Fibroblast of lung (primary cell): ENCODE measurements at places on chromosomes 5 and 9.

DNA sequence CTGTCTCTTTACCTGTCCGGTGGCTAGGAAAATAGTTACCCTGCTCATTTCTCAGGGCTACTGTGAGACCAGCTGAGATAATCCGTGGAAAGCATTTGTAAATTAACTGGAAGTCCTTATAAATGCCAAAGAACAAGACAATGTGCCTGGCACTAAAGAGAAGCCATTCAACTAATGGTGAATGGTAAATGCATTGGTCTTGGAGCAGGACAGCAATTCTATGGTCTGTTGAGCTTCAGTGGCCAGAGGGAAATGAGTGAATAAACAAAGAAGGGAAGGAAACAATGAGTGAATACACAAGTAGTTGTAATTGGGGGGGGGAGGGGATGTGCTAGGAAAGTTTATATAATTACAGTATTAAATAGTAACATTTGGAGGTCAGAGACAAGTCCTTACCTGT is 353.6 kb downstream of the SEMA5A start:
- DNase-seq, result no peak

DNA sequence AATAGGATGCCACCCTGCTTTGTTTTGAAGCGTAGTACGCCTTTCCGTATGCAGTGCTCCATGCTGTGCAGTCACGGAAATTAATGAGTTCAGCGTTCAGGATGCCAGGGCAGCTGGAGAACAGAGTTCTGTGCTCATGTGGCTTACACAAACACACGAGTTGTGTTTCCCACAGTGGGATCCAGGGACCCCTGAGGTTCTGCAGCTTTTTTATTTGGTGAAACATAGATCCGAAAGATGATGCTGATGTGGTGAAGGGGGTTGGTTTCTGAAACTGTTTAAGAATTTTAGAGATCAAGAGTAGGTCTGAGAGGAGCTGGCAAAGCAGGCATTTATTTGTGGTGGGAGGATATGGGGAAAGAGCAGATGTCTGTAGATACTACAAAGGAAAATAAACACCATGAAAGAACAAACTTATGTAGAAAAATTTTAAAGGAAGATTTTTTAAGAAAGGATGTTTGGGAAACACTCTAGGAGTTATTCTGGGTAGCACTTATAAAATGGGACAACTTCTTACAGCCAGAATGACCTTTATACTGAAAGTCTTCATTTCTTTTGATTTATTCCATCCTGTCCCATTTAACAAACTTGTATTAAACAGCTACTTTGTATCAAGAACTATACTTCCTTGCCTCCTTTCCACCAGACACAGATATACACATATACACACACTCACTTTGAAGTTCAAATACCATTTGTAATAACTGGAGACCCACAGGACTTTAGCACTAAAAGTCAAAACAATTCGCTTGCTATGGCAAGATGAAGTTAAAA is 52.7 kb downstream of the ITGA1 start:
- peak; percentile 39 for DNase-seq

DNA sequence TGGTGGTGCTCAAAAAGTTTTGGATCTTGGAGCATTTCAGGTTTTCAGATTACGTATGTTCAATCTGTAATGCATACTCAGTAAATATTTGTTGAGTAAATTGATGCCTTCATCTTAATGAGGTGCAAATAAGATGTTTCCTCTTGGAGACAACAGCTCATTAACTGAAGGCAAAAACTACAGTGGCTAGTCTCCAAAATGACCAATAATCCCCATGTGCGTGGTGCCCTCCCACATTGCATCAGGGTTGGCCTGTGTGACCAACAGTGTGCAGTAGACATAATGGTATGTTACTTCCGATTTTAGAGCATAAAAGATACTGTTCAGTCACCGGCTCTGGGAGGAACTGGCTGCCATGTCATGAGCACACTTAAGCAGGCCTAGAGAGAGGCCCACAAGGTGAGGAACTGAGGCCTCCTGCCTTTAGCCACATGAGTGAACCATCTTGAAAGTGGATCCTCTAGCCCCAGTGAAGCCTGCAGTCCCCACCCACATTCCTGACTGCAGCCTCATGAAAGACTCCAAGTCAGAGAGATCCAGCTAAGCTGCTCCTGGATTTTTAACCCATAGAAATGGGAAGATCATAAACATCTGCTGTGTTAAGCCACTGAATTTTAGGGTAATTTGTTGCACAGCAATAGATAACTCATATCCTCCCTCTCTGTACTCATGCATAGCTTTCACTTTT is 55.7 kb downstream of the LIFR start:
- DNase-seq, result peak; percentile 66

DNA sequence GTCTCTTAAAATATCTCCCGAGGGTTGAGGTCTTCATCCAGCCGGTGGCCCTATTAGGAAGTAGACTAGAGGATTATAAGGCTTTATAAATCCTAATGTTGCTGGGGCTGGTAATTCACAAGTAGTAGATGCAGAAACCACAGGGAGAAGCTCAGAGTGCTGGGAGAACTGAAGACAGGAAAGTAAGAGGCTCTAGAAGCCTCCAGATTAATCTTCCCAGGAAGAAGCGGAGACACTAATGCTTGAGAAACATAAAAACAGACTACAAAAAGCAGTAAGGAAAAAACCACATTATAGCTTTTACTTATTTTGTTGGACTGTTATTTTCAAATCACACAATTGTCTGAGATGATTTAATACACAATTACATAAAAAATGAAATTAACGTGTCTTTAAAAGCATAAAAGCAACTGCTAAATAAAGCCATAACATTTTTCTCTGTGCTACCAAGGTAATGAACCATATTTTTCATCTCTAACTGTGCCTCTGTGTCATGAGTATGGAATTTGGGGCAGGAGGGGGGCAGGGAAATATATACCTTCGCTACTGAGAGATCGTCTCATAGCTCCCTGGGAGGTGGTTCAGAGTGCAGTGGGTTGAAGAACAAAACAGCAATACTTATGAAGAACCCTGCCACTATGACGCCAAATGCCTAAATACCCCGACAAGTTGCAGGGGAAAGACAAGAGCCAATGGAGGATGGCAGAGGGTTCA is 806.2 kb upstream of the WWC1 start:
- DNase-seq, result peak; percentile 52

DNA sequence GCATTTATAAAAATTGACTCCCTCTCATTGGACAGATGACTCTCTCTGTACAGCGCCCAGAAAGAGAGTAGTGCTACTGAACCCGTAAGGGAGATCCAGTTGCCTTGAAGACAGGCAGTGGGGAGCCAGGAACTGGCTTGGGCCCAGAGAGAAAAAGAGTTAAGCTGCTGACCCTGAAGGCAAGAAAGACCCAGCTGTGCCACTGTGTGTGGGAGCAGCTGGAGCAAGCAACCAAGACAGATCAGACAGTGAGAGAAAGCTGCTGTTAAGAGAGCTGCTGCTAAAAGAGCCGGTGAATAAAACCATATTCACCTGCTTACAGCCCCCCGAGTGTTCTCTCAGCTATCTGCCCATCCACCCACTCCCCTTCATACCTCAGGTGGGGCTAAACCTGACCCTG is 149.7 kb upstream of the ADAMTS16 start:
- no peak for DNase-seq

- peak; percentile 43 for DNase-seq
These were observed 2.5 kb upstream of the MSMP start for GRCh38 chr9:35756275-35757225.

GRCh38 chr9:27497883-27498417 is 26.1 kb upstream of the IFNK start:
- DNase-seq, result no peak

- DNase-seq, result peak; percentile 74
These were observed 514.2 kb downstream of the RAB3C start for GRCh38 chr5:59097116-59097515.

GRCh38 chr9:133818444-133818843 is 80.3 kb upstream of the SARDH start:
- DNase-seq, result peak; percentile 39

- peak; percentile 66 for DNase-seq
These were observed 65.2 kb upstream of the SLC25A51 start for GRCh38 chr9:37969130-37969529.

DNA sequence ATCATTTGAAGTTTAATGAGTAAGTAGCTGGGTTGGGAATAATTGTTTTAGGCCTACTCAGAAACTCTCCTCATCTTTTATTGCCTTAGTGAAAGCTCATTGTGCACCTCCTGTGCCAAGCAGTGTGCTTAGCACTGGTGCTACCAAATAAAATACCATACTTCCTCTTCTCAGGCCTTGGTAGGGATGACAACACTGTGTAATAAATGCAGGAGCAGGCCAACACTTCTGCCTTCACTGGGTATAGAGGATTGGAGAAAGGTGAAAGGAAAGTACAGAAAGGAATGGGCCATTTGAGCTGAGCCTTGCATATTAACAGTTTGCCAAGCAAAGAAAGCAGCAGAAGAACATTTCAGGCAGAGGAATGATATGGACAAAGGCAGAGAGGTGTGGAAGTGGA is 285.7 kb downstream of the NR3C1 start:
- no peak for DNase-seq

- no peak for DNase-seq
These were observed 84.8 kb downstream of the PJA2 start for GRCh38 chr5:109324931-109325330.

GRCh38 chr5:124683917-124684555 is 62.4 kb downstream of the ZNF608 start:
- no peak for DNase-seq

DNA sequence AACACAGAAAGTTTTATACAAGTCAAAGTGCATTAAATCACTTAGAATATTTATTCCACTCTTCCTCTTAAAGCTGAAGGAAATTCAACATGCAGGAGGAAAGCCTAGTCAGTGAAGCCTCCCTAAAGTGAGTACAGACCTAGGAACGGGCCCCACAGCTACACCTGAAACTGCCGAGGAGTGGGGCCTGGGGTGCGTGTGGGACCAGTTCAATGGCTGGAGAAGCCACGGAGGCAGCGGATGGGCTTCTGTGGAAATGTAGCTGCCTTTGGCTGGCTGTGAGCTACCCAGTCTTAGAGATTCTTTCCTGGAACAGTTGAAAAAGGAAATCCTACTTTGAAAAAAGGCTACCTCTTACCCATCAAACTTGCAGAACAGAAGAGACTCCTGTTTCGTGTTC is 16.6 kb downstream of the ARPC5L start:
- DNase-seq, result no peak

- DNase-seq, result peak; percentile 6
These were observed 251.8 kb upstream of the CDH9 start for GRCh38 chr5:27290172-27290571.

DNA sequence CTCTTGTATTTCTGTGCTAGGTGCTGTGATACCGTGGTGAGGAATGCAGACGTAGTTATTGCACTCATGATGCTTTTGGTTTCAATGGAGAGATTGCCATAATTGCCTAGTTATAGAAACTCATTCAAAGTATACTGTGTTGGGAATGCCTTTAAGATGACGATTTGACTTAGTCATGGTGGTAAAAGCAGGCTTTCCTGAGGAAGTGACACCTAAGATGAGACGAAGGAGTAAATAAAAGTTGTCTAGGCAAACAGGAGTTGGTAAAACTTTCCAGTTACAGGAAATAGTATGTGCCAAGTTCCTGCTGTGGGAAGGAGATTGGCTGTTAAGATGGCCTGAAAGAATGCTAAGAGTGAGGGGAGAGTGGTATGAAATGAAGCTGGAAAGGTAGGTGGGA is 48.1 kb downstream of the FOCAD start:
- DNase-seq, result peak; percentile 87

DNA sequence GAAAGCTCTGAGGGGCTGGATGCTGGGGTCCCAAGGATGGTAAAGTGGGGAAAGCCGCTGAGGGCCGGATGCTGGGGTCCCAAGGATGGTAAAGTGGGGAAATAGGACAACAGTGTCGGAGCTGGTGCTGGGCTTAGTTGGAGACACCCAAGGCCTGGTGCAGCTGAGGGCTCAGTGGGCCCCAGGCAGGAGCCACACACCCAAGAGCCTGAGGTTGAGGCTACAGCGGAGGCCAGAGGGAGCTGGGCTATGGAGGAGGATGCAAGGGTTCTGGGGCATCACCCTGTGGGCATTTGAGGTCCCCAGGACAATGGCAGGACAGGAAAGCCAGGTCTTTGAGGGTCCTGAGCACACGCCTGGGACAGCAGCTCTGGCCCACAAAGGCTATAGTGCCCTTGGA is 19.1 kb upstream of the SLC9A3 start:
- no peak for DNase-seq

- no peak for DNase-seq
These were observed 135.3 kb downstream of the CEP120 start for GRCh38 chr5:123287881-123288280.

DNA sequence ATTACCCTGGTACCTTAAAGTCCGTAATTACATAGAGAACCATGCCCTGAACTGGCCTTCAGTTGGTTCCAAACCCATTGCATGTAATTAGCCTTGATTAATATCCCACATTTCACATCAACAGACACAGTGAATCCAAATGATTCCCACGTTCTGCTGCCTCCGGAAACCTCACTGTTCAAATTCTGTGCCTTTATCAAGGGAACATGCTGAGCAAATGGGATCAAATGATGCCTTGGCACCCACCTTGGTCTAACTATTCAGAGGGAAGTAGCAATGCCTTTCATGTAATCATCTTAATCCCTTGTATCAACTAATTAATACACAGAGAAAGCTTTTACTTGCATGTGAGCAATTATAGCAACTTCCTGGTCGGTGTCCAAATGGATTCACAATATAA is 100.6 kb downstream of the EFNA5 start:
- no peak for DNase-seq

DNA sequence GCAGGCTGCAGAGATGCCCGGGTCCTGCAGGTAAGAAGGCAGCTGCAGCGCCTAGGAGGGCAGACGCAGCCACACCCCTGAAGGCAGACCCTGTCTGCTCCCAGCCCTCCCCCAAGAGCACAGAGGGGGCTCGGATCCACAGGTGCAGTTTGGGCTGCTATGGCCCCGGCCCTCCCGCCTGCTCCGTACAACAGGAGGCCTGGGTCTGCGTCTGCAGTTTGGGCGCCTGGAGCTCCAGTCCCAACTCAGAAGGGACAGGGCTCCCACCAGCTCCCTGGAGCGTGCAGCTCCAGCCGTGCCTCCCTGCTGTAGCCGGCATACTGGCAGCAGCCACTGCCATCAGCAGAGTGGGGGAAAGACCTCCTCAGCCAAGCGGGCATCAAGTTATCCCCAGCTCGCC is 30.5 kb downstream of the BTNL9 start:
- DNase-seq, result no peak

DNA sequence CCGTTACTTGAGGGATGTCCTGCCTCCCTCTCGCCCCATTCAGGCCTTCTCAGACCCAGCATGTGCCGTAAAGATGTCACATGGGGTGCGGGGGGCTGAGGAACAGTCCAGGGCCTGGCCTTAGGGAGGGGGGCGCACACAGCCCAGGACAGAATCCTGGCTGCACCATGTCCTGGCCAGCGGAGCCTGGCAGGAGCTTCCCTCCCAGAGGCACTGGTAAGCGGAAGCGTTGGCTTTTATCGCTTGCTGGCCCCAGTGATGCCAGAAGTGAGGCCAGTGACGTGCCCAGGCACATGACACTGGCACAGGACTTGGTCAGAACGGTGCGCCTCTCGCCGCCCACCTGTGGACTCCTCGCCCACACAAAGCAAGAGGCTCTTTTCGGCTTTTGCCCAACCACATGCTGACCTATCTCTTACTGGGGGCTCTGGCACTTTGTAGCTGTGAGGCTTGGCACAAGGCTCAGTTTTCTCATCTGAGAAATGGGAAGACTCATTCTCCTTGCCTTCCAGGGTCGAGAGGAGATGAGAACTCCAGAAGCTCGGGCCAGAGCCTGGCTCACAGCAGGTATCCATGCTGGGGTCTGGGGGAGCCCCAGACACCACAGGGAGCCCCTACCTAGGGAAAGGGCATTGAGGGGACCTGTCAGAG is 59.0 kb downstream of the LMX1B start:
- no peak for DNase-seq
